ENCODE measurements at places on chromosomes 2 and 18.

DNA sequence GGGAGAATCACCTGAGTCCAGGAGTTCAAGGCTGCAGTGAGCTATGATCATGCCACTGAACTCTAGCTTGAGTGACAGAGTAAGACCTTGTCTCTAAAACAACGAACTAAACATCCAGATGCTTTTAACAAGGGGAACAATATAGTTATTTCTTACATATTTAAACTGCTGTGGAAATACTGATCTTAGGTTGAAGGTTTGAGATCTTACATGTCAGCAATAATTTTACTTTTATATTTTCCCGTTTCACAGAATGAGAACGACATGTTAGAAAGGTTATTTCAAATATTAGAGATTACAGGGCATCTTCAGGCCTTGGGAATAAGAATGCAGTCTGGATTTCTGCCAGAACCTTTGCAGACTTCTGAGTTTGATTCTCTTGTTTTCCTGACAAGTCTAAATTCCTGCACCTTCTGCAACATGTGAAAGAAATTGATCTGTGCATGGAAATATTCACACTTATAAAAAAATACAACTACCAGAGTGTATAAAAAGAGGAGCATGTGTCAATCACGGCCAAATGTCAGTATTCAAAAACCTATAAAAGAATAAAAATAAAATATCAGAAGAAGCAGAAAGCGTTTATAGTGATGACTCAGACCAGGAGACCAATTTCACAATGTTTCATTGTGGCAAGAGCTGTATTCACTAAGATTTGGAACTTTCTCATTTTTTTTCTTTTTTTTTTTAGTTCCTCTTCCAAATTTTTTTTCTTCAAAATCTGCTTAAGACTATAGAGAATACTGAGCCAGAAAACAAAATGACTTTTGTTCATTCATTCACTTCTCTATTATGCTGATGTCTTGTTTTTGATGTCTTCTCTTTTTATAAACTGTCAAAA lies 29.6 kb downstream of the COLEC12 start:
- DNase-seq, result no peak

- DNase-seq, result no peak
Measured at GRCh38 chr2:98909317-98910211, 26.5 kb downstream of the CRACDL start.

- no peak for DNase-seq
Measured at GRCh38 chr2:127475788-127476187, 50.5 kb downstream of the IWS1 start.

DNA sequence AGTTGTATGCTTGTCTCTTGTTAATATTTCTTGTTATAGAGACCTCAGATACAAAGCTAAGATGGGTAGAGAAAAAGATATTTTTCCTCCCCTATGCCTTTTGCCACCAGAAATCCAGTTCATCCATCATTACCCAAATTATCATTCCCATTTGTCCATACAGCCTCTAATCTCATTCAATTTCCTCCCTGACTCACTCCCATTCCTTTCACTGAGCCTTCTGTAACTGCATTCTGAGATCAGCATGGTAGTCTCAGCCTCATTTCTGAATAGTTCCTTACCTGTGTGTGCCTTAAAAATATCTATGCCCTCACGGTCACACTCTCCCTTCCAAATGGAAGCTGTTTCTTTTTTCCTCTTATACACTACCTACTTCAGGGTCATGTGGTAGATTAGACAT lies 15.7 kb upstream of the PIK3C3 start:
- no peak for DNase-seq

GRCh38 chr2:86015006-86015405 lies 90.7 kb downstream of the POLR1A start:
- no peak for DNase-seq

DNA sequence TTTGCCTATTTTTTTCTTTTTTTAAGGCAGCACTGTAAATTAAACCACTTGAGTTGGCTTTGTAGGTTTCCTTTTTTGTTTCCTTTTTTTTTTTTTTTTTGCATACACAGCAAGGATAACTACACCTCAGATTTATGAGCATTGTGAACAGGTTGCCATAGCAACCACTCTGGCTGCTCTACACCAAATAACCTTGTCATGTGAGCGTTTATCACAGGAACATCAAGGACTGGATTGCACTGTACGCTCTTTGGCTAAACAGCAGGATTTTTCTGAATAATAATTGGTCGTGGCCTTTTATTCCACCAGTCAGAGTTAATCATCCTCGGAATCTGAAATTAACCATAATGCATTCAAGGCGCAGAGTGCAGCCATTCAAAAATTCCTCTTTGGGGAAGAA lies 199.1 kb upstream of the SLC14A2 start:
- no peak for DNase-seq

DNA sequence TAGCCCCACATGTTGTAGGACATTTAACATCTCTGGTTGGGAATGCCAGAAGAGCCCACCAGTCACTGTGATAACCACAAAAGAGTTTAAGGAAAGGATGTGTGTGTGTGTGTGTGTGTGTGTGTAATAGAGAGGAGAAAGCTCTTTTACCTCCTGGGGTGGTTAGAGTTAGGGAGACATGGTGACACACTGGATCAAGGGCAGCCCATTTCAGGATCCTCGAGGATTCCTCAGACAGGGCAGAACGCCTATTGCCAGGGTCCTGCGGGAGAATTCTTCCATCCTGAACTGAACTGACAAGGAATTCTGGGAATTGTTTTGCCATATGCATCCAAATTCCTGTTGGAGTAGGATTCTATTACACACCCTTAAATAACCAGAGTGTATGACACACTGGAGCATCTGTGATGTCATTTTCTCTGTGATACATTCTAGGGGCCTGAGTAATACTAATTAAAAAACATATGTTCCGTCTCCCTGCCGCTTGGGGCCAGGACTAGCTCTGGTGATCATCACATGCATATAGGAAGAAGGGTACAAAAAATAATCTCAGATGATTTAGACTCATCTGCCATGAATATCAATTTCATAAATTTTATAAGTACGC lies 156.4 kb upstream of the MMADHC start:
- no peak for DNase-seq

DNA sequence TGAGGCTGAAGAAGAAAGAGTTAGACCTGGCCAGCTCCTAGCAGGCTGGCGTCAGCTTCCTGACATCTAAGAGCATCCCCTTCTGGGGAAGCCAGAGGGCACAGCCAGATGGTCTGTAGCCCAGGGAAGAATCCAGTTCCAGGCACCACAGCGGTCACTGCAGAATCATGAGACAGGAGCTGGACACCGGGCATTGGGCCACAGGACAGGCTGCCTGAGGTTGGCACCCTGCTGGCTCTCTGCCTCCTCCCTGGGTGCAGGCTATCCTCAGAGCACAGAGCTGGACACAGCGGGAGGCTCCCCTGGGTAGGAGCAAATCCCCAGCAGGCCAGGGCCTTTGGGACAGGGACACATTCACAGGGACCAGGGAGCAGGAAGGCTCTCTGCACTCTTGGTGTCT lies 19.8 kb upstream of the ATOH8 start:
- DNase-seq, result no peak

DNA sequence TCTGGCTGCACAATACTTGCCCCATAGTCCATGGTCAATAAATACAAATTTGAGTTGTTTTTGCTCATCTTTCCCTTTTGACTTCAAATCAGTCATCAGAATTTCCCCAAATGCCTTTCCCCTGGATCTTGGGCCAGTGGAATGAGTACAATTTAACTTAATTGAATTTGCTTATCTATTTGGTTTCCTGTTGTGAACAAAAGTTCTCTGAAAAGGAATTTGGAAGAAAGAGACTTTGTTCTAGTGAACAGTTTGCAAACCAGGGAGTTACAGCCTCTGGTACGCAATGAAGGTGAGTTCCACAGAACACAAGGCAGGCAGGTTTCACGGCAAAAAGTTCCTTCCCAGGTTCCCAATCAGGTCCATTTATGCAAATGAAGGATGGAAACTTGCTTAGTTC lies 1.2 kb upstream of the UGT1A1 start:
- no peak for DNase-seq

DNA sequence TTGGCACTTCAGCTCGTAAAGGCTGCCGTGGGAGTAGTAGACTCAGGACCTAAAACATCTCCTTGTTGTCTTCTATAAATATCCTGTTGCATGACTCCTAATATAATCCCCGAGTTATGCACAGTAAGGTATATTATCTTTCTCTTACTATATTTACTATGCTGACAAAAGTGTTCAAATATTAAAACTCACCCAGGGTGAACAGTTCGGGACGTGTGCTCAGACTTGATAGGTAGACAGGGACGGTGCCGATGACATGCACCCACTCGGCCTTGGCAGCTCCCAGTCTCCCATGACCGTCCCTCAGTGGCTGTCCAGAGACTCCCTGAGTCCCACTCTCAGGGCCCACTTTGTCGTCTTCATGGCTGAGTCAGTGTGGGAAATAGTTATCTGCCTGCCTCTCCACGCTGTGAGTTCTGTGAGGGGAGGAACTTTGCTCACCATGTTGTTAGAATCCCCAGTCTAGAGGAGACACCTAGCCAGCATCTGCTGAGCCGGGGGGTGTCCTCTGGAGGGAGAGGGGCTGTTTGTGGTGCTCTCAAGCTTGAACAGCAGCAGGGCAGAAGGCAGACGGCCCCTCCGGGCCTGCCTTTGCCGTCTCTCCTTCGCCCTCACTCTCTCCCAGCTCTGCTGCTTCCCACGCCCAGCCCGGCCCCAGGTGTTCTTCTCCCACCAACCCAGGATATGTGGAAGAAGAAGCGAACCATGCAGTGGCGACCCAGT lies 75.0 kb downstream of the DGKD start:
- DNase-seq, result no peak

DNA sequence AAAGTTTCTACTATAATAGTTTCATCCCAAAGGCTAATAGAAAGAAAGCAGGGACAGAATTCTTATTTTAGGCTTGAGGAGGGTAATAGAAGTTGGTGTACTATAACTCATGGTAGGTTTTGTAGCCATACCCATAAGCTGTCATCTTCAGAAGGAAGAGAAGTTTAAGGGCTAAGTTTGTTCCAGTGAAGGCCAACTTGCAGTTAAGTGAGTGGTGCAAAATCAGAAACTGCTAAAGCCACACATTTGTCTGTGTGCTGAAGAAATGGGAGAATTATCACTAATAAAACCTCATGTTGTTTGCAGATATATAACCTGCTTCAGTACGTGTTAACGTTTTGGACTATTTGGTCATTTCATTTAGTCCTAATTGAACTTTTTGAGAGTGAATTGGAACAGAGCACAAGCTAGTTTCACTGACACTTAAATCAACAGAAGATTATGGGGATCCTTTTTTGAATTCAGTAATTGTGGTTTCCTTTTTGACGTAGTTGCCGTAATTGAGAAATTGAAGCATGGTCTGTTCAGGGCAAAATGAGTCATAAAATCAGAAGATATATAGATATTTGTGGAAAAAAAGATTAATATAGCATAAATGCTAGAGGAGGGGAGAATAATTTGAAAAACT lies 69.1 kb downstream of the PHLPP1 start:
- DNase-seq, result no peak

DNA sequence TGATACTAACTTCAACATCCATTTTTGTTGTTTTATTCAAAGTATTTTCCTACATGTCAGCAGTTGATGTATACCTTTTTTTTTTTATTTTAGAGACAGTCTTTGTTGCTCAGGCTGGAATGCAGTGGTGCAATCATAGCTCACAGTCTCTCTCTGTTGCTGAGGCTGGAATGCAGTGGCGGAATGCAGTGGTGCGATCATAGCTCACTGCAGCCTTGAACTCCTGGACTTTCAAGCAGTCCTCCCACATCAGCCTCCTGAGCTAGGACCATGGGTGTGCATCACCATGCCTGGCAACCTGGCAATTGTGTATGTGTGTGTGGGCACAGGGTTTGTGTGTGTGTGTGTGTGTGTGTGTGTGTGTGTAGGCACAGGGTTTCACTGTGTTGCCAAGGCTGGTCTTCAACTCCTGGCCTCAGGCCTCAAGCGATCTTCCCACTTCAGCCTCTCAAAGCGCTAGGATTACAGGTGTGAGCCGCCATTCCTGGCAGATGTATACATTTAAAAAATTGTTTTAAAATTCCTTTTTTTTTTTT lies 24.8 kb downstream of the SANBR start:
- no peak for DNase-seq

GRCh38 chr2:19649142-19649541 lies 252.6 kb downstream of the TTC32 start:
- no peak for DNase-seq
